ENCODE measurements at places on chromosomes 2 and 18.

DNA sequence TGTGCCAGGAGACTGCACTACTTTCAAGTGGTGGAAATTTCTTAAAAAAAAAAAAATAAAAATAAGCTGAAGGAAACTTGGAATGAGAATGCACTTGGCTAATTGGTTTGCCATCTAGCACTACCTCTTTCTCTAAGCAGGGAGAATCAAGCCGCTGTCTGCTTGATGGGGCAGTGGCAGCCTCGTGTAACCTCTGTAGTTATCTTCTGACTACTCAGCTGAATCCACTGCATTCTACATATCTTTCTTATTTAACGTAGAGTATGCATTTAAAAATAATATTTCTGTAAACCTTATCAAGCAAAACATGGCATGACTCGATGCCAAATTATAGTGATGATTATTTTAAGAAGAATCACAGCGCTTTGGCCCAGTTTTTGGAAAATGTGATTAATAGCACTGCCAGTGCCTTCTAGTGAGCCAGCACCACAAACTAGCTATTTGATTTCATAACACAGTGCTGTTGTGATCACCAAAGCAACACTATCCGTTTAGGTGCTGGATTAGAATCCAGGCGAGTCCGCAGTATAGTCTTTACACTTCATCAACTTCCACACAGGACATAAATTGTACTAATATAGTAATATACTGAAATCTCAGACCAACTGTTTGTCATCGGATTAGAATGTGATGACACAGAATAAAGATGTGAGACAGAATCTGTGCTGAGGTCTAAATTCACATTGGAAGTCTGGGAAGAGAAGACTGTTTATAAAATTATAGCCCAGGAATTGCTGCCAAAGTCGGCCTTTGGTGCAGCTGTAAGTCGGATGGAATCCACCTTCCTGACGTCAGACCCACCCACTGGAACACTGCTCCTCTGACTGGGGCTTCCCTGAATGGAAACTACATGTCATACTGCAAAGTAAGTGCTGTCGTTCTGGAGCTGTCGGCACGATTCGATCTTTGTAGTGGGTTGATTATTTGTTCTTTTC, 136.5 kb upstream of the ETAA1 start:
- DNase-seq, result no peak

DNA sequence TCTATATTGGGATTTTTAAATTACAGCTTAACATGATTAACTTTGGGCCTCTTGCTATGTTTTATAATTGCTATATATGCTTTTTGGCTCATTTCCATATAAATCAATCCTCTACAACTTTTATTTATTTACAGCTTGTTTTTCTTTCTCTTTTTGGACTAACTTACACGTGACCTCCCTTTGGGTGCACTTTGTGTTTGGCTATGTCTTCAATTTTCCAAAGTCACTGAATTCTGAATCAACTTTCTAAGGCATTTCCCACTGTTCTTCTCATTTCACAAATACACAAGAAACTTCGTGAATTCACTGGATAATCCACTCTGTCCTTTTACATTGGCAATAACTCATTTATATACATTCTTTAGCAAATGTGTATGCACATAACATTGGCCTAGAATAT, 5.4 kb upstream of the CPS1 start:
- DNase-seq, result no peak

GRCh38 chr2:222483513-222484039, 59.2 kb downstream of the SGPP2 start:
- DNase-seq, result peak; percentile 20

DNA sequence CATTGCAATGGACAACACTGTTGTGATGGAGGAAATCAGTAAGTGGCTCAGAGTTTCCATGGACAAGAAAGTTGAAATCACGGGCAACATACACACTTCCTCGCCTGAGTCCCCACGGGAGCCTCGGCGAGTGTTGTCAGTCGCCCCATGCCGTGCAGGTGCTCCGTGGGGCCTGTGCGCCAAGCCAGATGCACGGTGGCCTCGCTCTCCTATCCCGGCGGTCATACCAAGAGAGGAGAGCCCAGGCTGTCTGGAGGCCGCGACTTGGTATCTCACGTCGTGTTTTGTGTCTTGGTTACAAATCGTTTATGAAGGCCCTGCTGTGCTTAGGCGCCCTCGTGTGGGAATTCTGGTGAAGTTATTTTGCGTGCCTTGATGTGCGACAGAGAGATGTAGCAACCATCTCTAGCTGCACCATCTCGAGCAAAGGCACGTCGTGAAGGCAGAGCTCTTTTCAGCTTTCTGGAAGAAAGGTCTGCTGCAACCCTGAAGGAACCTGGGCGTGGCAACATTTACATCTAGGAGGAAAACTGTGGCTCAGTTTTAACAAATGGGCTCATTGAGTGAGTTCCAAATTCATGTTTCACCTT, 21.8 kb downstream of the ATG4B start:
- DNase-seq, result peak; percentile 68

- no peak for DNase-seq
Observed at GRCh38 chr2:237156031-237156856, 70.6 kb downstream of the COPS8 start.

Data from HL-60 (cell line).